Central memory CD4-positive, alpha-beta T cell (primary cell): ENCODE measurements at places on chromosomes 4 and X.
A peak's percentile ranks its signal among the peaks of the same experiment; 100 is the strongest.

- no peak for DNase-seq
These were observed 94.2 kb downstream of the NYX start for GRCh38 chrX:41541386-41541785.

- DNase-seq: no peak
These were observed 39.6 kb downstream of the PALLD start for GRCh38 chr4:168536448-168536847.

- DNase-seq: no peak
These were observed 101.9 kb downstream of the LNX1 start for GRCh38 chr4:53489279-53489889.

DNA sequence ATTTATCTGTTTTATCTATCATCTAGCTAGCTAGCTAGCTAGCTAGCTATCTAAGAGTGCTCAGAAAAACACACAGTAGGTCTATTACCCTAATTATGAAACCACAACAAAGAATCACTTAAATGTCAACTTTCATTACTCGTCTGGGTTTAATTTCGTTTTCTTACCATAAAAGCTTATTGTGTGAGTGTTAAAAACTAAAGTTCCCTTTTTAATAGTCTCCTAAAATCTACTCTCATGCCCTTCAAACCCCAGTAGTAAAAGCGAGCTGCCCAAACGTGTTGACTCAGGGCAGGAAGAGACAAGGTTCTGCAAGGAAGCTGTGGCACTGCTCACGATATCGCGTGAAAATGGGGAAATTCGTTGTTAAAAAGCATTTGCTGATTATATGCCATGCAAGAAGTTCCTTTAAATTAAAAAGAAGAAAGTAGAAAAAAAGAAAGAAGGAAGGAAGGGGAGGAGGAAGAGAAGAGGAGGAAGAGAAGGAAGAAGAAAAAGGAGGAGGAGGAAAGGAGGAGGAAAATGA is 595 bp downstream of the MBNL3 start:
- peak; percentile 16 for DNase-seq

GRCh38 chrX:12304261-12304660 is 166.0 kb downstream of the FRMPD4 start:
- DNase-seq: no peak
